Endothelial cell of umbilical vein (primary cell): ENCODE measurements at places on chromosomes 2 and 18. TPM values are rescaled to one million over a fixed set of nuclear protein-coding genes. Genes with fewer than 3 reads are reported as not detected.

PARD6G gene
- 1.2 and 1.5 TPM in 2 replicates for polyA plus RNA-seq

DNA sequence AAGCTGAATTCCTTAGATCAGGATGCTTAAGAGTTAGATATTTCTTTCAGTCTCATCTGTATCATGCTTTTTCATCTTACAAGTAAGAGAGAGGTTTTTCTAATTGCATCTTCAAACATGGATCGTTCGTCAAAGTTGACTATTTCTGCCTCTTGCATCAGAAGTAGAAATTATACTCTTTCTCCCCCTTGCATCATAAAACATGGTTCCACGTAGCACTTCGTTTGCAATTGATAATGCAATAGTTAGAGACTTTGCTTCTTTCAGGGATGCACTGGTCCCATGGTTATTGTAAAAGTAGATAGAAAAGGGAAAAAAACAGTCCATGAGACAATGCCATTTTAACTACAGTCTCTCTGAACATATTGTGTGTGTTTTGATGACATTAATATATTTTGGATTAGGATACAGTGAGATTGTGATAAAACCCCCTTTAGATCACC lies 75.1 kb upstream of the PARD3B start:
- no peak for DNase-seq

DNA sequence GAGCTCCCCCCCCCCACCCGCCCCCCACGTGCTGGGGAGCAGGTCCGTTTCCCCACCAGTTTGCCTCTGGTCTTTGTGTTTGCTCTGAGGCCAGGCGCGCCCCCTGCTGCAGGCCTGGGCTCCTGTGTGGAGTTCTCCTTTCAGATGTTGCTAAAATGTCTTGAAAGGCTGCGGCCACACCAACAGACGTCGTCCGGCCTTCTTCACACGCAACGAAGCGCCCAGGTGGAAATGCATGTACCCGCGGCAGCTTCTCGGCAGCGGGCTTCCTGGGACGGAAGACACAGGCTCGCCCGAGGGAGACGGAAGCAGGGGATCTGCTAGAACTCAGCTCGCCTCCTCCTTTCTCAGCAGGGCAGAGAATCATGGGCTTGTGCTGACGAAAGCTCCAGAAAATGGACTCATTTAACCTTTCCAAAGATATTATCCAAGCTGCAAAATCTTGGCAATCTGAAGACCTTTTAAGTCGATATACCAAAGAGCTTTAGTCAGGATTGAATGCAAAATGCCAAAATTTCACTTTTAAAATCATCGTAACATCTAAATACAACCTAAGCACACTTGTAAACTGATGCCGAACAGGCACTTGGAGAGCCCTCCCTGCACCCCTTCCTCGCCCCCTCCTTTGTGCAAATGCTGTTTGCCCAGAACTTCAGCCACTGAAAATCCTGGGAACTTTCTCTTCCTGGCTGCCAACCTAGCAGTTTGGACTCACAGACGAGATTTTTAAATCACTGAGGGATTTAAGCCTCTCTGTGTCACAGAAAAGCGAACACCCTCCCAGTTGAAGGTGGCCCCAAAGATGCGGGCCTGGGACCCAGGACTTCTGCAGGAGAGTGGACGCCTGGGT lies 125.5 kb upstream of the ZNF516 start:
- DNase-seq: peak; percentile 24

DNA sequence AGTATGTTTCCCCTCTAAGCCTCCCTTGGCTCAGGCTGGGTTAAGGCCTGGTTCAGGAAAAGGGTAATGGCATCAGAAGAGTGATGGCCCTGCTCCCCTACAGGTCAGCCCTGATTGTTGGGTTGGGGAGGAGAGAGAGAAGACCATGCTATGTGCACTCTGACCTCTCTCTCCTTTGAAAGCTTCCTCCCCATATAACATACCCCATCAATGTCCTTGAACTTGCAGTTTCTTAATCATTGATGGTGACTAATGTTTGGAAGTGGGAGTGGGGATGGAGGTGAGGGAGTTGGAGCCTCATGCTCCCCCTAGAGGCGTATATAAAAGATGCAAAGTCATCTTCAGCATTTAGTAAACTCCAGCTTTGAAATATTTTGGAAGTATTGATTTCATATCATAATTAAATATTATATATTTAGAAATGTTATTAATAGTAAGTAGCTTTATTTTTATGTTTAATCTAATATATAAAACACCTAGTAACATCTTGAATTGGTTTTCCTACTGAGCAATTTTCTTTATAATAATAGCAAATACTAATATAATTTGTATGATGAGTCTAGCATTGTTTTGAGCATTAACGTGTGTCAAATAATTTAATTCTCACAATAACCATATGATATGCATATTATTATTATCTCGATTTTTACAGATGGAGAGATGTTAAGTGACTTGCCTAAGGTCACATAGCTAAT lies 8.8 kb downstream of the PLCL1 start:
- DNase-seq: peak; percentile 33

- no peak for DNase-seq
Observed at GRCh38 chr18:23635283-23636070, 27.2 kb downstream of the ANKRD29 start.
